Myocyte (in vitro differentiated cells): ENCODE measurements at places on chromosomes 12 and 14. TPM values are rescaled to one million over a fixed set of nuclear protein-coding genes. Genes with fewer than 3 reads are reported as not detected.

DNA sequence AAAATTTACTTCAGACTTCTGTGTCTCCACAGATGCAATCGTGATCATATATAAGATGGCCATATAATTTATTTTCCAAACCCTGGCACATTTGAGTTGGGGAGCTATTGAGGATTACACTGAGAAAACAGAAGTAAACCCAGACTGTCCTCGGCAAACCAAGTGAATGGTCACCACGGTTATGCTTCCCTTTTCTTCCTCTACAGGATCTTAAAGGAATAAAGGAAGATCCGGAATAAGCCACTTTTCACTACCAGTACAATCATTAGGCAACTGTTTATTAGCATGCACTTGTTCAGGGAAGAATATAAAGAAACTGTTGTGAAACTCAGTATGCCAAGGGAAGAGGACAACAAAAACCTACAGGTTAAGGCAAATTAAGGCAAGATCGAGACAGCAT lies 27.6 kb downstream of the SBNO1 start:
- DNase-seq, result no peak

DNA sequence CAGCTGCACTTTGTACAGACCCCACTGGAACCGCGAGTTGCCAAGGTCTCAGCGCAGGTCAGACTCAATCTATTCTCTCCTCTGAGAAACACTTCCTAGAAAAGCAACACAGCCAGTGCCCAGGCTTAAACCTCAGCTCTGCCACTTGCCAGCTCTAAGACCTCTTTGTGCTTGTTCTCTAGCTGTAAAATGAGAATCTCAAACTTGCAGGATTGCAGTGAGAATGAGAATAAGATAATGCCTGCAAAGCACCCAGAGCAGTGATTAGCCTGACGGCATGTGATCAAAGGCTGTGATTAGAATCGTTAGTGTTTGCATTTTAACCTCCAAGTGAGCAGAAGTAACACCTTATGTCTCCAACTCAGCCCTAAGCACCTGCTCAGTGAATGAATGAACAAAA lies 21.3 kb downstream of the ANO2 start:
- no peak for DNase-seq

- DNase-seq, result no peak
Observed at GRCh38 chr12:76830436-76830835, 48.4 kb downstream of the CSRP2 start.

DNA sequence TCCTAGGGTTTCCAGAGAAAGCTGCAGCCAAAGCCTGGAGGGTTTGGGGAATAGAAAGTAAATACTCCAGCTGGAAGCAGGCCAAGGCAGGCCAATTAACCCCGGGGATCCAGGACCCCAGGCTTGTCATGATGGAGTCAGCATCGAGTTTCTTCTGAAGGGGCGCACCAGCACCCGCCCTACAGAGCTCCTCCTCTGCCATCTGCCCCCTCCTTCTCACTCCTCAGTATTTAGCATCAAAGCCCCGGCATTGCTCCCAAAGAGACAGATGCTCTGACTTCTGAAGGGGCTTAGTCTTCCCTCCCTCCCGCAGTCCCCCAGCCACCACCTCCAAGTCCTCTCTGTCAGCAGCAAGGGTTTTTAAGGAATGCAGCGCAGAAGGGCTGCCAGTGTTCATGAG lies 285.1 kb upstream of the NOS1 start:
- no peak for DNase-seq

DNA sequence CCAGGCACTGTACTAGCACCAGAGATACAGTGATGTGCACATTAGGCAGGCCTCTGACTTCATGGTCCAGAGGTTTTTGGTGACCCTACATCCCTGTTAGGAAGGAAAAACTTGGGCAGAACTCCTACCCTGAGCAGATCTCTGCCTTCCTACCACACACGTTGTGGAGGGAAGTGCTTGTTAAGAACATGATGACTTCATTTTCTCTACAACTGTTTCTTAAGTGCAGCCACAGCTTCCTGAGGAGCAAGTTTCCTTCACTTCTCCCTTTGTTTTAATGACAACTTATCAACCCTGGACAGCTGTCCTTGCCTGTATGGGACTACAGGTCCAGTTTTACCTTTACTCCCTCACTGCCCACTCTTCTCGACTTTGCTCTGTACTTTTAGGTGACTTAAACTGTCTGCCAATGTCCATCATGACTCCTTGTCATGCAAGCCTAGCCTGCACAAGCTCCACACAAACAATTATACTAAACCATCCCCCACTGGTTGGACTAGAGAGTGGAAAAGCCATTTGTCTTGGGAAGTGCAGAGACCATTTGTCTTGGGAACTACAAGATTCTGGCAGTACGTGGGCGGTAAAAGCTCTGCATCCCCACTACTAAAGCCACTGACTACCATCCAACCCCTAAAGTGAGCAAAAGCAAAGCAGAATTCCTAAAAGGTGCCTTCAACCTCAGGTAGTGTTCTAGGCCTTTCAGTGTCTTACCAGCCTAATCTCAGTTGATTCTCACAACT lies 359.8 kb downstream of the EGLN3 start:
- DNase-seq, result no peak

GRCh38 chr12:102479939-102480338 lies 424 bp downstream of the IGF1 start:
- DNase-seq, result no peak

Gene GDF3
- not detected in 2 replicates for total RNA-seq

Gene RTL1
- not detected in 2 replicates for total RNA-seq

Gene RPGRIP1
- not detected in 2 replicates for total RNA-seq

Gene ALDH2
- total RNA-seq, result 2.7 and 3.2 TPM in 2 replicates
